ENCODE measurements at places on chromosomes 7 and 10.

- no peak for DNase-seq
Measured at GRCh38 chr10:19683960-19684359, 132.3 kb upstream of the PLXDC2 start.

GRCh38 chr7:44393238-44394111 is 68.1 kb upstream of the CAMK2B start:
- DNase-seq, result no peak

DNA sequence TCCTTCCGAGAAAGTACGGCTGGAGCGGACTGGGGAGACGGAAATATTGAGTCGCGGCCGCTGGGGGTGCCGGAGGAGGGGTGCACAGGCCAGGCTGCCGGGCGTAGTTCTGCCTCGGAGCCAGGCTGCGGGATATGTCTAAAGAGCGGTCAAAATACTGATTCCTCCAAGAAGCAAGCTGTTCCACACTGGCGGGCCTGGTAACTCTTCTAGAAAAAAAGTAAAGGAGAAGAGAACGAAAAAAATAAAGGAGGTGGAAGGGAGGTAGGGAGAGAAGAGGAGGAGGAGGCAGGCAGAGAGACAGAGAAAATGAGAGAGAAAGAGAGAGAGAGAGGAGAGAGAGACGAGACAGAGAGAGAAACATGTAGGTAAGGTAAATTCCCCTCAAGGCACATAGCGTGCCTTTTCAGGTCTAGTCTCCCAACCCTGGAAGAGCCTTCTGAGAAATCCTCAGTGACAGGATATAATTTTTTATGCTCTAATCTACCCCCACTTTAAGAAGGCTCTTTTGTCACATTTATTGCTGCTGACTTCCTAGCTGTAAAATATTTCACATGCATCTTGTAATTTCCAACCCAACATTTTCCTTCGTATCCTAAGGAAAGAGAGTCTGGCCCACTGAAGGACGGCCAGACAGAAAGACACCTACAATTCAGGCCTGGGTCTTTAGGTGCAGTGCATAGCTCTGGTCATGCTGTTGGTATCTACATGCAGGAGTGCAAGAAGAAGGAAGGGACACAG is 5.7 kb downstream of the DLX5 start:
- DNase-seq, result no peak

DNA sequence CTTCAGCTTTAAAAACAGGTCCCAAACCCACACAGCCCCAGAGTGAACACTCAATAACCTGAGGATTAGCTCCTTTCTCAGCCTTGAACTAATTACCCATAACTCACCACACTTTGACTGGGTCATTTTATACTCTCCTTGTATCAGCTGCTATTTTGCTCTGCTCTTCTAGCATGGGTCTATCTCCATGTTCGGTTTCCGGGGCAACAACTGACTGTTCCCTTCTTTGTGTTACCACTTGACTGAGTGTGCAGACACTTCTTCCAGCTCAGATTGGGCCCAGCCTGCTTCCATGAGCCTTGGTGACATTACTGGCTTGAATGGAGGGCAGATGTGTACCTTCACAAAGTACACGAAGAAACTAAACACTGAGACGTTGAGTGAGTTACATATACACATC is 31.5 kb upstream of the PRPS1L1 start:
- no peak for DNase-seq

DNA sequence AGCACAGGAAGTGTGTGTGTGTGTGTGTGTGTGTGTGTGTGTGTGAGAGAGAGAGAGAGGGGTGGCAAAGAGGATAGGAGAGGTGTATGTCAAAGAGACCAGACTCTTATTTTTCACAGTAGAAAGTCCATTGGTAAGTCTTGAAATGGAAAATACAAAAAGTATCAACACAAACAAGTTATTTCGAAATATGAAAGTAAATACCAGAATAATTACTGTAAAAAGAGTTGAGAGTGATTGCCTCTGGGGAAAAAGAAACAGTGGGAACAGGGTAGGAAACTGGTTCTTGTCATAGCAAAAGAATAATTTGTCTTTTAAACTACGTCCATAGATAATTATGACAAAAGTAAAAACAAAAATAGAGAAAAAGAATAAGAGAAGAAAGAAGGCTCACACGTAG is 29.0 kb upstream of the EIF5AL1 start:
- DNase-seq, result no peak
